ENCODE measurements at places on chromosomes 1 and 21.

GRCh38 chr1:234756066-234756774 lies 146.2 kb upstream of the IRF2BP2 start:
- DNase-seq = no peak

DNA sequence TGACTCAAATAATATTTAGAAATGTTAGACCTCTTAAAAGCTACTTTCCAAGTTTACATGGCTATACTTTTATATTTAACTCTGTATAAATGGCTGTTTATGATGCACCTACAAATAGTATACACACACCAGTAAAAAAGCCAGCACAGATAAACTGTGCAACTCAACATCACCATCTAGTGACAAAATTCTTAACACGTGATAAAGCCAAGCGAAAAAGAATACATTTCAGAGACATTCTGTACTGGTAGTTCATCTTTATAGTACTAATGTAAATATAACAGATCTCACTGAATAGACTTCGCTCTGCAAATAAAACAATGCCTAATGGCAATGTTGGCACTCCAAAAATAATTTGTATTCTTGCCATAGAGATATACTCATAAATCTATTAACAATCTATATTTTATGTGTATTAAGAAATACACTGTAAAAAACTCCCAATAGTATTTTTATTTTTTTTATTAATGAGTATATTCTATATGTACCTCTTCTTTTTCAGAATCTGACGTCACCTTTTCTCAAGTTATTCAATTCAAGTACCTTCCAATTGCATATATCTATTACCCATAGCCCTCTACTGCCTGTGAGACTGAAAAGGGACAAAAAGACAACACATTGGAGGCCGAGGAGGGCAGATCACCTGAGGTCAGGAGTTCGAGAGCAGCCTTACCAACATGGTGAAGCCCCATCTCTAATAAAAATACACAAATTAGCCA lies 100.2 kb downstream of the DPYD start:
- DNase-seq = peak; percentile 58

DNA sequence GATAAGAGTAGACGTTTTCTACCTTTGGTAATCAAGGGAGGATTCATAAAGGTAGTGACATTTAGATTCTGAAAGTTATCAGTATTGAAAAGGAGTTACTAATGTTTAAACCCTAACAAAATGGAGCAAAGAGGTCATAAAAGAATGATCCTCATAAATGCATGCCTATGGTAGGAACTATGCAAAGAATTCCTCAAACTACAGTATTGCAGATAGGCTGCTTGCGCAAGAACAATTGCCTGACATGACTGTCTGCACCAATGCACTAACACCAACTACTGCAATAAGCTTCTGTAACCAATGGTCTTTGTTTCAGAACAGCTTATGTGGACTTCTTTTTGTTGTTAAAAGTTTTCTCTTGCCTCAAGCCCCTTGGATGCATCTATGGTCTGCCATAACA lies 597.3 kb upstream of the ADGRL4 start:
- DNase-seq = no peak

GRCh38 chr1:223123011-223123610 lies 19.9 kb downstream of the TLR5 start:
- DNase-seq = no peak

- no peak for DNase-seq
Observed at GRCh38 chr21:32529679-32530078, 55.6 kb downstream of the TCP10L start.

DNA sequence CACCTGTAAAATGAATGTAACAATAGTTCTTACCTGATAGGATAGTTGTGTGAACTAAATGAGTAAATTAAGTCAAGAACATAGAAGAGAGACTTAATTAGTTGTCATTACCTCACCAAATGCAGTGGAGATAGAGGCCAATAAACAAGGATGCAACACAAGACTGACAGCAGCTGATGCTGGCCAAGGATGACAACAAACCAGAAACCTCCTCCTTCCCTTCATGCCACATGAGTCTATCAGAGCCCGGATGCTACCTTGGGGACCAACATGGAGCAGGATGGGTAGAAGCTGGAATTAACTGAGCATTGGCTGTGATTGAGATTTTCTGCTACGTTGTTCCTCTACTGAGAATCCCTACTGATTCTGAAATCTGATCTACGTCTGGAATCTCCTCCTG lies 30.3 kb upstream of the USP1 start:
- no peak for DNase-seq

DNA sequence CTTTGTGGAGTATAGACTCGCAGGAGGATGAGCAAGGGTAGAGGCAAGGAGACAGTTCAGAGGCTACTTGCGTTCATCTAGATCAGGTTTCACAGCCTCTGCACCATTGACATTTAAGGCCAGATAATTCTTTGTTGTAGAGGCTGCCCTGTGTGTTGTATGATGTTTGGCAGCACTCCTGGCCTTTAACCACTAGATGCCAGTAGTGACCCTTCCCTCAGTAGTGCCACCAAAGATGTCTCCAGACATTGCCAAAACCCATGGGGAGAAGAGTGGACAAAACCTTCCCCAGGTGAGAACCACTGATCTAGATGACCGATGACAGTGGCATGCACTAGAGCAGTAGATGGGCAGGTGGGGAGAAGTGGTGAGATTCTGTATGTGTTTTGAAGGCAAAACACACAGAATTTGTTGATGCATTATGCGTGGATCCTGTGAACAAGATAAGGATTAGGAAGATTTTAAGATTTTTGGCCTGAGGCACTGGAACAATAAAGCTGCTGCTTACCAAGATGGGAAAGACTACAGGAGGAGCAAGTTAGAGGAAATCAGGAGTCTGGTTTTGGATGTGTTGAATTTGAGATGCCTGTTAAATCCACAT lies 9.9 kb upstream of the COG2 start:
- peak; percentile 33 for DNase-seq

- no peak for DNase-seq
Observed at GRCh38 chr1:110673197-110673701, 1.5 kb downstream of the KCNA3 start.

DNA sequence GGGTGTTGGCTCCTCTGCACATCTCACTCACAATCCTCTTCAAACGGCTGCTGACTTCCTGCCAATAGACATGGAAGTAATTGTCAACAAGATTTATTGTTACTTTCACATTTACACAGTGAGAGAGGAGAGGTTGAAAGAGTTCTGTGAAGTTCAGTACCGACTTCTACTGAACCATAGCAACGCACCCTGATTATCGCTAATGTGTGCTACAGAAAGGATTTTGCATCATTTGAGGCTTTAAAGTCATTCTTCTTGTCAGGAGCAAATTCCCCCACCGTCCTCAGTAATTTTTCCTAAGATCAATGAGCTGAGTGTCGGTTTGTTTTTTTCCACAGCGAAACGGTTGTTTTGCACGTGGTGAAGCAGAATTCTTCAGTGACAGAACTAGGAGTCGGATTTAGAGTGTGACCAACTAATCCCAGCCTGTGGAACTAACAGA lies 361.0 kb downstream of the ADGRL2 start:
- peak; percentile 82 for DNase-seq

DNA sequence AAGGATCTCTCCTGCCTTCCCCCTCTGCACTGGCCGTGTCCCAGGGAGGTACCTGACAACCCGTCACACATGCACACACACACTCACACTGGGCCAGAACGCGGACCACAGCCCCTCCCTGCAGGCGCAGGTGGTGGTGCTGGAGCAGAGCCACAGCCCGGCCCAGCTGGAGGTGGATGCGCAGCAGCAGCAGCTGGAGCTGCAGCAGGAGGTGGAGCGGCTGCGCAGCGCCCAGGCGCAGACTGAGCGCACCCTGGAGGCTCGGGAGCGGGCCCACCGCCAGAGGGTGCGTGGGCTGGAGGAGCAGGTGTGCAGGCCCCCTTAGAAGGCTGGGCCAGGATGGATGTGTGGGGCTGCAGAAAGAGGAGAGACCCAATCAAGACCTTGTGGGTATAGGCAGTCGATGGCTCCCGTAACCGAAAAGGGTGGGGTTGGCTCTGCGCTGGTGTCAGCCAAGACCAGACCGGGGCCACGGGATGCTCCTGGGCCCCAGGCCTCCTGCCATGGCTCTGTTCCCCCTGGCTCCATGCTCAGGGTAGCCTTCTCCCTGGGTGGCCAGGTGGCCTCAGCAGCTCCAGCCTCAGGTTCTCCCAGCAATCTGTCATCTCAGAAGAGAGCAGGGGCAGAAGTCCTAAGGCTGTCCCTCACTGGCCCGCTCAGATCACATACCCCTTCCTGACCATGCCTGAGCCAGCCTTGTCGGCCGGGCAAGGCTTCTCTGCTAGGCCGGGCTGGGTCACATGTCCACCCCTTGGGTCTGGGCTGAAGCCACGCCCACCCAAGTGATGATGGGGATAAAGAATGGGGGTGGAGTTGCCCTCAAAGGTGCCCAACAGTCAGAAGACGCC lies 8.9 kb downstream of the MFAP2 start:
- DNase-seq = peak; percentile 80

- DNase-seq = no peak
Observed at GRCh38 chr1:159974350-159974965, 20.4 kb upstream of the SLAMF9 start.

DNA sequence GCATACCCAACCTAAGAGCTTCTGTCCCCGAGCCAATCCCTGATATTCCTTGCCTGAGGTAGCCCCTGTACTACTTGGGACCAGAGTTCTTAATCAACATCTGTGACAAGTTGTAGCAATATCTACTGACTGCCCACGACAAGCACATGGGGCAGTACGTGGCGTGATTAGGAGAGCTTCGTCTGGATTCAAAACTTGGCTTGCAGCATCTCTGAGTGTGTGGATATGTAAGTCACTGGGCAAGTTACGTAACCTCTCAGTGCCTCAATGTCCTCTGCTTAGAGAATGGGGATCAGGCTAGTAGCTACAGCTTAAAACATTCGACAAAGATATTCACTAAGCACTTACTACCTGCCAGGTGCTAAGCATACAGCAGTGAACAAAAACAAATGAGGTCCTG lies 5.0 kb downstream of the HSPG2 start:
- DNase-seq = no peak

- no peak for DNase-seq
Observed at GRCh38 chr1:39328095-39328494, 123.6 kb downstream of the MACF1 start.

DNA sequence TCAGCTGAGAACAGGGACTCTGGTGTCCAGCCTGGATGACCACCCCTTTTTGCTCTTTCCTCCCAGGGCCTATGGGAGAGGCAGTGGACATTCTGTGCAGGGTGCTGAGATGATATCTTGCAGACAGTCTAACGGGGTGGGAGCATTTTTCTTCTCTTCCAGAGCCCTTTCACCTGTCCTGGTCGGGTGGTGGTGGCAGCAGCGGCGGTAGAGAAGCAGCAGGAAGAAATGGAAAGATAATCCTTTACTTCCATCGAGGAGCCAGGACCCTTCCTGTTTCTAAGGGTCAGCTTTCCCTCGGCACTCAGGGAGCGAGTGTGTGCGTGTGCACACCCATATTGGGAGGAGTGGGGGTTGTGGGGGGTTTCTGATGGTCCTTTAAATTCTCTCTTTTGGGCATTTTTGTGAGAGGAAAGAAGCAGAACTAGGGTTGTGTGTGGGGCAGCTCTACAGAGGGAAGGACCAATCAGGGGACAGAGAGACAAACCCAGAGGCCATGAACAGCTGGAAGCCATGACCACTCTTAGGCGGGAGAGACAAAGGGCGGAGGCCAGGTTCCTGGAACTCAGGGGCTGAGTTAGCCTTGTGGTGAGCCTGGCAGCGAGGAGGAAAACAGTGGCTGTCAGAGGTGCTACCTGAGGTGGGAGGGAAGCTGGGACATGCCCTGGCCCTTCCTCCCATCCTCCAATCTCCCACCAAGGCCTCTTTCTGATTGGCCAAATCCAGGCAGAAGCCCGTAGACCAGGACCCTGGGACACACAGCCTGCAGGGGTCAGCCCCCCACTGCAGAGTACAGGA lies 31.2 kb upstream of the CSF3R start:
- DNase-seq = no peak

DNA sequence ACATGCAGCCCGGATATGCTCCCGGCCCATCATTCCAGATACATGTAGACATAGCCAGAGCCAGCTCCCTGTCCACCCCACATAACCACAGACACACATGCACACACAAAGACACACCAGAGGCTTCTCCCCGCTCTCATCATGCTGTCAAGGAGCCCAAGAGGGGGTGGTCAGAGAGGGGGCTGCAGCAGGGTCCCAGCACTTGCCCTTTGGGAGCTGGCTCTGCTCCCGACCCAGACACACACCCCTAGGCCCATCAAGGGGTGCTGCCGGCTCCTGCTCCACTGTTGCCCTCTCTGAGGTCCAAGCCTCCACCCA lies 2.6 kb downstream of the PTAFR start:
- DNase-seq = no peak

GRCh38 chr1:154838988-154839387 lies 31.1 kb downstream of the KCNN3 start:
- DNase-seq = no peak

GRCh38 chr1:218363141-218363540 lies 18.0 kb downstream of the TGFB2 start:
- DNase-seq = no peak

- DNase-seq = no peak
Observed at GRCh38 chr21:28592205-28592865, 400.3 kb downstream of the LTN1 start.

GRCh38 chr1:94039871-94040569 lies 80.9 kb downstream of the ABCA4 start:
- DNase-seq = peak; percentile 78

- no peak for DNase-seq
Observed at GRCh38 chr1:119960501-119960900, 64.2 kb upstream of the ADAM30 start.

DNA sequence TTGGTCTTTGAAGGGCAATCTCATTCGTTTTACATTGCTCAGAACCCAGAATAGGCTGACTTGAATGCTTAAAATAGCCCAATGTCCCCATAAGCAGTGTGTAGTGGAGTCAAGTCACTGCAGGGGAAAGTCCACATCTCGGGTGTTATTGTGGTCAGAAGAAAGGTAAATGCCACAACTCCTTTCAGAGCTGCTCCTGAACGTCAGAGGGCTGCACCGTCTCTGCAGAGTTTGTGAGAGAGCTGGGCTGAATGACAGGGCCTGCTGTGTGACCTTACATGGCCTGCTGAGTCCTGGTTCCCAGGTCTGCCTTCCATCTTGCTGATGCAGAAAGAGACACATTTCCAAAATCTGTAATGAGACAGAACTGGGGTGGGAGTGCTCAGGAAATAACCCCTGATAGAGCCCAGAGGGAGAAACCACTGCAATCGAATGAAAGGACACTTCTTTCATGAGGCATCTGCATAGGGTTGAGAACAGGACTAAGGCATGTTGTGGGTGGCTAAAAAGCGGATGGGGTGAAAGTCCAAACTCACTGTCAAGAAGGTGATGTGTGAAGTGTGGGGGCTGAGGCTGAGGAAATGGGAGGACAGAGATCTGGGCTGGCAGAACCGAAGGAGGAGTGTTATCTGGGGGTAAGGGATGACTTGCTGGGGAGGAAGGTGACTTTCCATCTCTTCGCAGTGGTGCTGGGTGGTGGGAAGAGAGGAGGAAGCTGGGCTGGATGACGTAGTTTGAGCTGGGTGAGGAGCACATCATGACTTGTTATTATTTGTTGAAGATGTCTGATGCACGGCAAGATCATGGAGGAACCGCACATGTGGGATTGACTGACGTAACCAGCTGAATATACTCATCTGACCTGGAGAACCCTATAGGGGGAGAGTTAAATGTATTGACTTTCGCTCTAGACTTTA lies 33.7 kb downstream of the XCL2 start:
- DNase-seq = no peak
